ENCODE measurements at places on chromosomes 2 and 18.

- no peak for DNase-seq
These were observed 218.8 kb downstream of the CYP26B1 start for GRCh38 chr2:71928734-71929481.

GRCh38 chr2:240620859-240621258 is 4.4 kb upstream of the GPR35 start:
- no peak for DNase-seq

GRCh38 chr18:3984163-3984757 is 470.8 kb downstream of the DLGAP1 start:
- DNase-seq: no peak

- no peak for DNase-seq
These were observed 130.2 kb downstream of the DTNA start for GRCh38 chr18:34840256-34840826.

DNA sequence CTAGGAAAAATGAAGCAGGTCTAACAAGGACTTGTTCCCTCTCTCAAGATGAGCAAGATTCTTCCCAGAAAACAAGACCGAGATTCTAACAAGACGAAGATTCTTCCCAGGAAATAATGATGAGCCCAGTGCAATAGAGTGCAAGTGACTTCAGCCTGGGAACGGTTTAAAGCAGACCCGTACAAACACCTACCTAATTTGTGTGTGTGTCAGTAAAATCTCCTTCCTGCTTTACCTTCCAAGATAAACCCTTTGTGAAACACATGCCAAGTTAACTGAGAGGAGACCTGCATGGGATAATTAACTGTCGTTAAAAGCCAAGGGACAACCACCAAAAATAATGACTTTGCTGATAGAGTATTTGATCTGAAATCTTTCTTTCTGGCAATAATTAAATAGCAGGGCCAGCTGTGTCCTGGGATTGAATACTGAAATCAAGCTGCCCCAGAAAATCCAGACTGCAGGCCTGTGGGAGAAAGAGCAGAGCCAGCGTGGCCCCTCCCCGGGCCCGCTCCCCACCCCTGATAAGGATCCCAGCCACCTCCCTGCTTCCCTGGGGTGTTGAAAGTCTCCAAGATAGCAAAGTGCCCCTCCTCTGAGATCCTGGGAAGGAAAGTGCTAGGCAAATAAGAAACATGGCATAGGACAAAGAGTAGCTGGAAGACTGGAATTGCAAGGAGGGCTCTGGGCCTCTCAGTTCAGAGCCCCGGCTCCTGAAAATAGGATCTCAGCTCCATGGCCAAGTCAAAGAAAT is 145.5 kb downstream of the CYP26B1 start:
- DNase-seq: no peak

DNA sequence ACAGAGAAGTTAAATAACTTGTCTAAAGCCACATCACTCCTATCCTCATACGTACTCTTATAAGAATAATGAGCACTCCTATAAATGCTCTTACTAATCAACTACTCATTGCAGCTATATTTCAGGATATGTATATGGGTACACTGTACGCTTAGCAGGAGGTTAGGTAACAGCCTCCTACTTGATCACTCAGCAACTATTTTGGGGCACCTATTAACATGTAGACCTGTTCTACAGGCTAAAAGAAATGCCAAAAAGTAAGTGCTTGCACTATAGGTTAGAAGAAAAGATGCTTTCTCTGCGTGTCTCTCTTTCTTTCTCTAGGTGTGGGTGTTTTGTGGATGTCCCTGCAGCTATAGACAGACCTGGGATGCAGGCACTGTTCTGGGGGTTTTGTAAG is 83.1 kb downstream of the TMEM182 start:
- no peak for DNase-seq

DNA sequence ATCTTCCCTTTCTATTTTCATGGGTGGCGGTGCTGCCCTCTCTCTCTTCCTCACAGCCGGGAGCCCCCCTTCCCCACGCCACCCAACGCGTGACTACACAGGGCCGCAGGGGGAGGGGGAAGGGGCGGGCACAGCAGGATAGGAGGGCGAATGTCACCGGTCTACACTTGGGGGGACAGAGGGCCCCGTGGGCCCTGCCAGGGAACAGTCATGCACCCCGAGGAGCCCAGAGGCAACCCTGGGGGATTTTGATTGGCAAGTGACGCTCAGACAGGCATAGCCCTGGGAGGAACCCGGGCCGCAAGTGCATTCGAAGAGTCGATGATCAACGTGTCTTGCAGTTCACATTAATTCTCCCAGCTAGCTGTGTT is 91.1 kb upstream of the ANKRD30BL start:
- DNase-seq: no peak

DNA sequence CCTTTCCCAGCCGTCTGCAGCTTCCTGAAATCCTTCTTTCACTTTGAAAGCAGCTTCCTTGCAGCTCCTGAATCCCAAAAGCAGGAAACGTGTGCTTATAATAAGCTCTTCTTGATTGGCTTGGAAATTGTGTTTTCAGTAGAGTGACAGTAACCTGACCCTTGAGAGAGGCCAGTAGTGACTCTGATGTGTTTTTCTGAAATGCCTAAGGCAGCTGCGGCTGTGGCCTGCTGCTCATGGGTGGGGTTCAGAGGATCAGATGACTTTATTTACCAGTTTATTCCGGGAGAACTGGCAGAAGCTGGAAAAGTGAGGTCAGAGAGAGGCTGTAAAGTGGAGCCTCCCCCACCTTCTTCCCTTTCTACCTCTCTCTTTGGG is 31.9 kb upstream of the RPIA start:
- DNase-seq: peak; percentile 57
